NCI-H2171 (cell line): ENCODE measurements at places on chromosomes 7 and 10.

DNA sequence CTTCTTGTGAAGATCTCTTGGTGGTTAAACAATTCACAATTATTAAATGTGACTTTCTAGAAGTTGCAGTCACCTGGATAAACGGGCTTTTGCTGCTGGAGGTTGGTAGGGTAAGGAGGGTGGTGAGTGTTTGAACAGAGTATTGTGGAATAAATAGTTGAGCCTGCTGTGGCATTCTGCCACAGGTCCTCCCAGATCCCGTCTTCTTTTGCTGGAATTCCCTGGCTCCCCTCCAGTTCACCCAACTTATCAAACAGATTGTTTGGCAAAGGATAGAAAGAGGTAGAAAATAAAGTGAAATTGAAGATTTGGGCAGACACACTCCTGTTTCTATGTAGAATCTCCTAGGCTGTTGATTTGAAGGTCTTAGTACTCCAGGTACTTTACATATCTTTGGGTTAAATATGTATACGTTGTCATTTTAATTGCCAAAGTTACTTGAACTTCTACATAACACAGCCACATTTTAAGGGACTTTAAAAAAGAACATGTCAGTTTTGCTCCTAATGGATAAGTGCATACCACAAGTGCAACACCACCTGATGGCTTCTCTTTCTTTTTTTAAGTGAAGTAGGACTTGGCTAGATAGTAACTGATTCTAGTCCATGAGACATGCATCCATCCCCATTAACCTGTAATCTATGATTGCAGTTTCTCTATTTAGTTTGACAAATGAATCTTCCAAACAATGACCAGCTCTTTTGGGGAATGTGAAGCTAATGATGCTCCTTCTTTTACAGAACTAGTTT is 83.0 kb downstream of the ARL4A start:
- DNase-seq, result no peak

DNA sequence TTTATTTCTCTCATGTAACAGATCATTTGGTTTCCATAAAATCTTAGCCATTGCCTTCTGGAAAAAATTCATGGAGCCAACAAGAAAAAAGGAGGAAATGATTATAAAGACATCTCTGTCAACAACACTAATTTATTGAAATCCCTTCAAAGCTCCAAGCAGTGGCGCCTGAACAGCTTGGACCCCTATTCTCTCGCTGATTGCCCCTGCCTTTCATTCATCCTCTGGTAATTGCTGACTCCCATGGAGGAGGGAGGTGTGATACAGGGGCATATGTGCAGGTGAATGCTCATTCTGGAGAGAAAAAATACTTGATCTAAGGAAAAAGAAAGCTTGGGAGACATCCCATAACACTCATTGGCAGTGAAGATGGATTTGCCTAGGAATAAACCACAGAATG is 345.5 kb downstream of the FGFR2 start:
- no peak for DNase-seq

DNA sequence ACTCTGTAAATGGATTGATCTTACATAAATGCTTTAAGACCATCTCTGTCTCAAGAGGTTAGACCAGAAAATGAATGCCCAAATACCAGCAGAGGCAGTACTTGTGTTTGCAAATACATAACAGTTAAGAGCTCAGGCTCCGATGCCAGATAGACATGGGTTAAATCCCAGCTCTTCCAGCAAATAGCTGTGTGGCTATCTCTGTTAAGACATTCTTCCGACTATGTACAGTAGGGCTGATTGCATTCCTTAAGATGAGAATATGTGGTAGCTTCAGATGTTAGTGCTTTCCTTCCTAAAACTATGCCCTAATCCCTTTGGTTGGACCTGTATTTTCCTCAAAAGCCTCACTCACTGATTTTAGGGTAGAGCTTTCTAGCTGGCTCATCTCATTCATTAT is 2.2 kb downstream of the IDE start:
- no peak for DNase-seq

DNA sequence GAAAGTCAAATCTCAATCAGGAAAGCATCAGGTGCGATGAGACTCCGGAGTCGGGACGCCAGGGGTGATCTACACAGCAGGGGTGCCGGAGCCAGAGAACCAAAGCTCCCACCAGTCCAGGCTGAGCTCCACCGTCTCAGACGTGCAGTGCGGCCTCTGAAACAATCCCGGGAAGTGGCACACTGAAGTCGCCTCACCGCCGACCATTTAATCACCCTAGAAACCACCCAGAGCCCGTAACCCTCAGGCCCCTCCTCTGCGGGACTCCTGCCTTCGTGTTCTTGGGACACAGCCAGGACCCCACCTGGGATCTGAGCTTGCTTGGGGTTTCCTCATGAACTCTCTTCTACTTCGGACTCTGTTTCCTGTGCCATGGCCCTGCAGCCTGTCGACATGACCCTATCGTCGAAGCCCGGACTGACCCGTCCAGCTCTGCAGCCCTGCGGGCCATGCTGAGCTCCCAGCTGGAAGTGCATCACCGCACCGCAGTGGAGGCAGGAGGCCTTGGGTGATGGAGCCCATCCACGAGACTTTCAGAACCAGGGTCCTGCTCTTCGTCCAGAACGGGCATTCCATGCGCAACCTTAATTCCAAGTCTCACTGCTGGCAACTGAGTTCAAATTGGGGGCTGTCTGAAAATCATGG is 266.4 kb downstream of the PTPRN2 start:
- DNase-seq, result no peak

DNA sequence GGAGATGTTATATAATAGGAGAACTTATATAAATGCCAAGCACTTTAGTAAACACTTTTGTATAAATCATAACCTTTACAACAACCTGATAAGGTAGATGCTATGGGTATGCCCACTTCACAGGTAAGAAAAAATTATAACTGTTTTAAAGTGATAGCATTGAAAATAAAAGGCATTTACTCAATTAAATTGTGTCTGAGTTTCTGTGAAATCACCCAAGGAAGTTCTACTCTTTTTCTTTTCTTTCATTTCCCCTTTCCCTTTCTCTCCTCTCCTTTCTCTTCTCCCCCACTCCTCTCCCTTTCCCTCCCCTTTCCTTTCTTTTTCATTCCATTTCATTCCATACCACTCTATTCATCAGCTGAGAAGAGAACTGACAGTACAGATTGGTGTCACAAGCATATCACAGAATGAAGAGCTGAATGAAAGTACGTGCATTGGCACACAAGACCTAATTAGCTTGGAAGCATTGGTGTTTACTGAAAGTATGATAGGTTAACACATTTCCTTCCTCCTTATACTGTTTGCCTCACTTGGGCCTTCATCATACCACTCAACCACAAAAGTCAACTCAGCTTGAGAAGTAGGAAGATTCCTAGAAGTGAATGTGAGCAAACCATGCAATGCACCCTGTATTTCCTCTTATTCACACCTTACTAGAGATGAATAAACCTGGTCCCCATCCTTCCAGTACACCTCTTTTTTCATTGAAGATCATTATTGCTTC is 117.9 kb upstream of the AGR3 start:
- no peak for DNase-seq

- DNase-seq, result peak; percentile 8
Observed at GRCh38 chr7:100674411-100675104, 1.0 kb downstream of the GNB2 start.

DNA sequence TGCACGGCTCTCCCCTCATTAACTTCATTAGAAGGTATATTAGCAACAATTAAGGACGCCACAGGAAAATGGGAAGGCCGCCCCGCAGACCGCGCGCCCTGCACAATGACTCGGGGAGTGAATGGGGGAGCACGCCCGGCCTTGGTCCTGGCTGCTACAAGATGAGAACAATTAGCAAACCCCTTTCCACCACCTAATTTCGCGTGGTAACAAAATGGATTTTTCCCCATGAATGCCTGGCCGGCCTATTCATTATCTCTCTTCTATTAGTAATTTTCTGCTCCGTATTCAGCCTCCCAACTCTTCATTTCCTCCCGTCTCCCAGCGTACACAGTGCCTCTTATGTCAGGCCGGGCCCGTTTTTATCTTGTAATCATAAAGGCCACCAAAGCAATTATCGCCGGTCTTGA is 346.9 kb downstream of the DNAJB6 start:
- no peak for DNase-seq

GRCh38 chr10:42930516-42931192 is 146.2 kb upstream of the RET start:
- no peak for DNase-seq

DNA sequence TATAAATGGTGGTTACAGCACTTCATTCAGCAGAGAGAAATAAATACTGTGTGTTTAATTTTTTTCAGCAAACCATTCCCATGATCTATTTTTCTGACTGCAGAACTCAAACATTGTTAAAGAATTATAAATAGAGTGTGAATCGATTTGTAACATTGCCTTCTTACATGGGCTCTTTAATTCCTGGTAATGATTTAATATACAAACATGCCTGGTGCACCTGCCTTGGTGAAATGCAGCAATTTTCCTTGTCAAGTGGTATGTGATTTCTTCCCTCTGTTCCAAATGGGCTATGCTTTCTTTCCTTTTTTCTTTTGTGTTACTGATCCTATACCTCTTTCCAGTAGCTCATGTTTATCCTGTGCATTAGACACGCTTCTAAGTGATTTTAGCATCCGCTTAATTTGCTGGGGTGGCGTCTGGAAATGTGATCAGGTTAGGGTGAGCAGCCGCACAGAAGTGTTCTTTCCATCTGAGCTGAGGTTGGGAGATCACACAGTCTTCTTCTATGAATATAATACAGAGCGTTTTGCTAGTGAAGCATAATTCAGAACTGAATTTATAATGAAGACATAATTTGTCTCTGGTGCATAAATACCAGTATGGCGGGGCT is 94.3 kb upstream of the ITGB1 start:
- no peak for DNase-seq

DNA sequence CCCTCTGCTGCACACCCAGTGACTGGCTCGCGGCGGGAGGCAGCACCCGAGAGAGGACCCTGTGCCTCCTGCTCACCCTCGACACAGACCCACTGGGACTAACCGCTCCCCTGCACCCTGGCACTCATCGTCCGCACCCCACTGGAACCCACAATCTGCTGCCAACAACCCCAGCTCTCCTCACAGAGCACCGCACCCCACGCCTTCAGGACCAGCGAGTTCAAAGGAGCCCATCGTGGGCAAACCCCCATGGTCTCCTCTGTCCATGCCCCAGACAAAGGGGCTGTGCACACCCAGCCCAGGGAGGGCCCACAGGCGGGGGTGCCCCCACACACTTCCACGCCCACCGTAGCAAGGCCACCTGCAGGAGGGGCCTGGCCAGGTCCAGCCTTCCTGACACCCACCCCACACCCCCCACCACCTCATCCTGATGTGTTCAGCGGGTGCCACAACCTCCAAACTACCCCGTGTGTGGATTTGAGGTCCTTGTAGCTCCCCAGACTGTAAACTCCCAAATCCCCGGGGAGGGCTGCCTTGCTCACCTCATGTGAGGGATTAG is 14.0 kb downstream of the RASGEF1A start:
- DNase-seq, result no peak

- DNase-seq, result no peak
Observed at GRCh38 chr7:105277341-105277740, 111.4 kb downstream of the SRPK2 start.

DNA sequence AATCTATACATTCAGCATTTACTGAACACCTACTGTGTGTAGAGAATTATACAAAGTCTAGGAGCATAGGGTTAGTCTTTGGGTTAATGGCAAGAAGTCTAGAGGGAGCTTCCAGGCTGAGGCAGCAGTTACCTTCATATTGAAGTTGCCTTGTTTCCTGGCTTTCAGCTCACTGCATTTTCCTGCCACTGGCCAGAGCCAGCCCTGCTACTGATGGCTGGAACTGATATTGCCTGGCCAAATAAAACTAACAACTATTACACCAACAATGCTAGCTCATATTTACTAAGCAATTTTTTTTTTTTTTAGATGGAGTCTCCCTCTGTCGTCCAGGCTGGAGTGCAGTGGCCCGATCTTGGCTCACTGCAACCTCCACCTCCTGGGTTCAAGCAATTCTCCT is 165.7 kb upstream of the ITGB1 start:
- no peak for DNase-seq

- no peak for DNase-seq
Observed at GRCh38 chr7:40760293-40760964, 625.6 kb downstream of the SUGCT start.

GRCh38 chr10:71561003-71561574 is 158.5 kb downstream of the C10orf105 start:
- DNase-seq, result no peak

- peak; percentile 80 for DNase-seq
Observed at GRCh38 chr7:39709768-39710311, 86.5 kb downstream of the RALA start.

DNA sequence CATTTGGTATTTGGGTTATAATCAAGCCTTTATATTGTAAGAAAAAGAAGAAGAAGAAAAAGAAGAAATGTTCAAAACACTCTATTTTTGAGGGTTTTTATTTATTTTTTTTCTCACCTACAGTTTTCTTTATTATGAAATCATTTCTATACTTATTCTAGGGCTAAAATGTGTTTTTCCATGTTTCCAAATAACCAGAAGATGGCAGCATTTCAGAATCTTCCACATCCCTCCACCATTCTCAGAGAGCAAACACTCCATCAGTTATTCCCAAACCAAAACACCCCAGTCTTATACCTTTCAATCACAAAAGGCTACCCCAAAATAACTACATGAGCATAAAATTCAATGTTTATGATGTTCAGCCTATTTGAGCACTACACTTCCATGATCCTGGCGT is 38.7 kb upstream of the PPP1R17 start:
- DNase-seq, result peak; percentile 5

DNA sequence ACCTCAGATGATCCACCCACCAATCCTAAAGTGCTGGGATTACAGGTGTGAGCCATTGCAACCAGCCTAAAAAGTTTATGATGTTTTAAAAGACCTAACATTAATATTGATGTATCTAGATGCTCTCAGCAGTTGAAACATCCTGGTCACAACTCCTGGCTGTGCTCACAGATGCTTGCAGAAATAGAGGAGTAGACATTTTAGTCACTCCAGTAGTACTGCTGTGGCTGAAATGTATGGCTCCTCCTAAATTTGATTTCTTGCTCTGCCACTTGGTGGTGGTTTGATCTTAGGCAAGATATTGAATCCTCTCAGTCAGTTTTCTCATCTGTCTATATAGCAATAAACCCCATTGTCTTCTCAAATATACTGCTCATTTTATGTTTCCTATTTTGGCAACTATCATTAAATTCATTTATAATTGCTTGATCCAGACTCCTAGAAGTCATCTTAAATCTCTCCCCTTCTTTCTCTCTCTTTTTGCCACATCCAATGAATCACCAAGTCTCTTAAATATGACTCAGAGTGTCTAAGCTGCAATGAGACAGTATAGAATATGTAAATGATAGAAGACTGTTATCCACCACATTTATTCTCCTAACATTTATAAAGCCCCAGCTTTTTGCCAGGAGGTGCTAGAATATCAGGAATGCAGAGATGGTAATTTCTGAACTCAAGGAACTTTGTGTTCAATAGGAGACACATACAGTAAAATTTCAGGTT is 78.1 kb upstream of the NRBF2 start:
- no peak for DNase-seq
